Hematopoietic multipotent progenitor cell treated with erythropoietin and hydrocortisone succinate and interleukin-3 and kit ligand, for 17 days (in vitro differentiated cells): ENCODE measurements at places on chromosomes 7 and 10.

- no peak for DNase-seq
Measured at GRCh38 chr7:121167971-121168370, 160.8 kb upstream of the WNT16 start.

DNA sequence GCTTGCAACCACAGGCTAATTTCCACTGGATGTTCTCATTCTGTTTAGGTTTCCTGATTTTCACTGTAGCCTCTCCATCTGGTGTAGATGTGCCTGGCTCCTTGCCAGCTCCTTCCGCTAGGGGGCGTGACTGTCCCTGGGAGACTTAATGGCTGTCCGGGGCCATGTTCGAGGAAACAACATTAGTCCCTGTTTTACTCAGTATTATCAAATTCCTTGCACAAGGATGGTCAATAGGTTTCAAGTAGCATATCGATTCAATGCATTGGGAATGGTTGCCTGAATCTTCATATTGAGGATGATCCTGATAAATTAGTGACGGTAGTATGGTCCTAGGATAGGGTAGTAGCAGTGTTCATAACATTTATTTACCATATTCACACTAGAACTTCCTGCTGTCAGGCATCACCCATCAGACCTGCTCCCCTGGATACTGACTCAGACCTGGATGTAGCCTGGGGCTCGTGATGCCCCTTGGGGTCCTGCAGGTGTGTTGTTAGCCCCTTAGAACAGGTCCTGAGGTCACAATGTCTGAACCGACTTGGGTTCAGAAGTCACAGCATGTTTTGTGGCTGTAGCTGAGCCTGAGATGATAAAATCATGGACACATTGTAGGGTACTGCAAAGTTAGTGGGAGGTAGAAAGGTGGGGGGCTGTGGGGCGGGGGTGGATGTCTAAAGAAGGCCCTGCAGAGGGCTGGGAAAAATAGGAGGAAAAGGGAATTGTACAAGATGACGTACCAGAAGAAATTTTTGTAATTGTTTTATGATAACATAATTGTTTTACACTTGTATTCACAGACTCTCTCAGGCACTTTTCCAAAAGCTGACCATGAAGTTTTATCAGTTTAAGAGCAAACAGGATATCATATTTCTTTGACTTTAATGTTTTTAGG, 8.9 kb upstream of the EXOC6 start:
- DNase-seq: peak; percentile 56

DNA sequence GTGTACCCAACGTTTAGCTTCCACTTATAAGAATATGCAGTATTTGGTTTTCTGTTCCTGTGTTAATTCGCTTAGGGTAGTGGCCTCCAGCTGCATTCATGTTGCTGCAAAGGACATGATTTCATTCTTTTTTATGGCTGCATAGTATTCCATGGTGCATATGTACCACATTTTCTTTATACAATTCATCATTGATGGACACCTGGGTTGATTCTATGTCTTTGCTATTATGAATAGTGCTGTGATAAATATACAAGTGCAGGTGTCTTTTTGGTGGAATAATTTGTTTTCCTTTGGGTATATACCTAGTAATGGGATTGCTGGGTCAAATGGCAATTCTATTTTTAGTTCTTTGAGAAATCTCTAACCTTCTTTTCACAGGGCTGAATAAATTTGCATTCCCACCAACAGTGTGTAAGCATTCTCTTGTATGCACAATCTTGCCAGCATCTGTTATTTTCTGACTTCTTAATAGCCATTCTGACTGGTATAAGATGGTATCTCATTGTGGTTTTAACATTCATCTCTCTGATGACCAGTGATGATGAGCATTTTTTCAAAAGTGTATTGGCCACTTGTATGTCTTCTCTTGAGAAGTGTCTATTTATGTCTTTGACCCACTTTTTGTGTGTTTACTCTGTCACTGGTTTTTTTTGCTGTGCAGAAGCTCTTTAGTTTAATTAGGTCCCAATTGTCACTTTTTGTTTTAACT, 72.5 kb upstream of the CC2D2B start:
- DNase-seq: no peak

GRCh38 chr7:33111614-33112013, 2.4 kb upstream of the RP9 start:
- no peak for DNase-seq

DNA sequence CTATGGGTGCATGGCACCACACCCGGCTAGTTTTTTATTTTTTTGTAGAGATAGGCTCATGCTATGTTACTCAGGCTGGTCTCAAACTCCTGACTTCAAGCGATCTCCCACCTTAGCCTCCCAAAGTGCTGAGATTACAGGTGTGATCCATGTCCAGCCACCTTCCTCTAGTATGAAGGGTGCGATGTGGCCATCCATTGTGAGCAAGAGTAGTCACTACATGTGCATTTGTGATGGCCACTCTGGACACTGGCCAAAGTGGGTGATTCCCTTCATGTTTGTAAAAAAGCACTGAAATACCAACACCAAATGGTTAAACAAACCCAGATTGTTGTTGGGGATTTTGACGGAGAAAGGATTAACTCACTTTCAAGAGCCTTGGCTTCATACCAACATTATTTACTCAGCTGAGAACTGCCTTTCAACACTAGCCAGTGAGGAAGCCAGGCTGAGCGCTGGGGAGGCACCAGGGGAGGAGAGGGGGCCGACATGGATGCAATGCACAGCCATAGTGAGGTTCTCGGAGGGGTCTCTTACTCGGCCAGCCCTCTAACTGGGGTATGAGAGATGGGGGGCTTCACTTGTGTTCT, 198.1 kb upstream of the LYZL2 start:
- DNase-seq: no peak

DNA sequence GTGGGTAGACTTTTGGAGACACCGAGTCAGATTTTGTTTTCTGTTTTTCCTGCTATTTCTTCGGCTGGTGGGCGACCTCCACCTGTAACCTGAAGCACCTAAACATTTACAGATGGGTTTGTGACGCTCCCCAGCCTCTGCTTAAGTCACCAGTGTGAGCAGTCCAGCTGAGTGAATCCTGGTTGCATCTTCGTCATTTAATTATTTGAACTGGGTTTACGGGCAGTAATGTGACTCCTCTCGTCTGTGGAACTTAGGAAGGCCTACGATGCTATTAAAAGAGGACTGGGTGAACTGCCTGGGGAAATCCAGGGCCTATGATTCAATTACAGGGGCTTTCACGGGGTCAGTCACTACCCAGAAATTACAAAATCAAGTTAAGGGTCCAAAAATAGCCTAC, 52.5 kb downstream of the WNT2 start:
- DNase-seq: no peak

GRCh38 chr10:21732067-21732772, 198.2 kb downstream of the MLLT10 start:
- peak; percentile 59 for DNase-seq

DNA sequence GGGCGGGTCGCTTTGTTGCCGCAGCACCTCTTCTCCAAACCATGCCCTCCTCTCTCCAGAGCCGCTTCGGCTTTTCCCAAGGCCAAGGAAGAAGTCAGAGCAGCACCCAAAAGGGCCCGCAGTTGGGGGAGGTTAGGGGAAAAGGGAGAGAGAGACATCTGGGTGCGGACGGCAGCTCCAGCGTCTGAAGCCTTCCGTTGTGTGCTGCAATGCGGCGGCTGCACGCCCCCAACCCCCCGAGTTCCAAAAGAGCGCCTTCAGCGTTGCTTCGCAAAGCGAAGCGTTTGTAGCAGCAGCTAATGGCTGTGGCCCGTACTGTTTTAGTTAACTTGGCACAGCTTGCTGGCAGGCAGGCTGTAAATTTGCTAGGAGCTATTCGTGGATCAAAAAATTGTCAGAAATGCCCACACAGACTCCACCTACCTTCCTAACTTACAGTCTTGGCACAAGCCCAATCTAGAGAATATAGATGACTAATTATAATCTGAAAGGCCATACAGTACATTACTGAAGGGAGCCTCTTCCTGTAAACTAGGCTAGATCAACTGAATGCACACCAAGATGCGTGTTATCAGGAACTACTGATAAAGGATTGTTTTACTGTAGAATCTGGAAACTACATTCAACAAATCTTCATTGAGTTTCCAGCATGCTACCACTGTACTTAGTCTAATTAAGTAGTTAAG, 1.1 kb upstream of the KBTBD2 start:
- peak; percentile 86 for DNase-seq

DNA sequence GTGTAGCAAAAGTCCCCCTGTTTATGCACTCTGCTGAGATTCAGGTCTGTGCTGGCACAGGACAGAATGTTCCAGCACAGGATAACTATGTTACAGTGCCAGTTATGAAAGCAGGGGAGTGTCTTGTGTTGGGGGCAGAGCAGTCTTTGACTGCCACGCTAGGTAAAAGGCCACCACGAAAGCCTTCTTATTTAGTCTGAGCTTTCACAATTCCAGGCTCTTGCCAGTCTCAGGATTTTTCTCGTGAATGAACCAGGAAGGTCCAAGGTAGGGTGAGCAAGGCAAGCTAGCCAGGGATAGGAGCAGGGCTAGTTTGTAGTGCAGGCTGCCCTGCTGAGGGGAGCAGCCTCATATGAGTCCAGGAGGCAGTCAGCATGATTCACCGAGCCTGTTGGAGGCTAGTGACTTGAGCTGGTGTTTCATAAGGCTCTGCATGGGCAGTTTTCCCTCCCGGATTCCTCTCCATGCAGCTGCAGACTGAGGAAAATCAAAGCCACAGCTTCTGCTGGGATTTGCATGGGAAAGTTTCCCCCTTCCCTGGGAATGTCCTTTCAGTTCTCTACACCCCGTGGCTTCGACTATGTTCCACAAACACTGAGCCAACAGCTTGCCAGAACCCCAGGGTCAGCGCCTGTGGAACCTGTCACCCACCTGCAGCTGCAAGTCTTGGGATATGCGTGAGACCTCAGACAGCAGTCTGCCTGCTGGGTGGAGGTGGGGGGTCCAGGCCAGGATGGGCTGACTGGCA, 112.3 kb downstream of the JCAD start:
- DNase-seq: no peak

GRCh38 chr7:54811041-54811845, 52.2 kb upstream of the SEC61G start:
- no peak for DNase-seq

- no peak for DNase-seq
Measured at GRCh38 chr7:2638224-2638991, 6.6 kb downstream of the TTYH3 start.

- DNase-seq: no peak
Measured at GRCh38 chr7:97116308-97116707, 1.2 kb upstream of the SDHAF3 start.

DNA sequence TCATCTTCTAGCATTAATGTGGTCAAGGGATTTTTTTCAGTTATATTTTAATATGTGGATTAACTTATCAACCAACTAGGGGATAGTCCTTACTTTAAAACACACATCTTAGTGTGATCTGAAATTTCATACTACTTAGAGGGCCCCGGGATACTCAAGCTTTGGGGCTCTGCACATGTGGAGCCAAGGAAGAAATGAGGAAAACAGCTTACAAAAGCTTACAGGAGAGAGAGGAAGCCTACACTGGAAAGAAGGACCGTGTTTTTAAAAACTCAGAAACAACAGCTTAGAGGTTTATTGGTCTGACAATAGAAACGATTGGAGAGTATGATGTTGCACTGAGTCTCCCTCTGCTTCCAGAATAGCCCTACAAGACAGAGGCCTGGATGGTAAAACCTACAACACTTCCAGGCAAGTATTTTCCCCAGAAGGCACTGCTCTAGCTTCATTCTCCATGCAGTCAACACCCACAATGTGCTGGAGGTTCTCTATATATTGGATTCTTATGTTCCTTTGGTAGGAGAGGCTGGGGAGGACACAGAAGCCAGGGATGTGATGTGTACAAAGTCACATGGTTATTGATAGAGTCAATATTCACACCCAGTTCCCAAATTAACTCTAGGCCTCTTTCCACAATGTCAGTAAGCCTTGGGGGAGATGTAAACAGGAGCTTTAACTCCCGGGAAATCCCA, 47.3 kb downstream of the JCAD start:
- DNase-seq: no peak

DNA sequence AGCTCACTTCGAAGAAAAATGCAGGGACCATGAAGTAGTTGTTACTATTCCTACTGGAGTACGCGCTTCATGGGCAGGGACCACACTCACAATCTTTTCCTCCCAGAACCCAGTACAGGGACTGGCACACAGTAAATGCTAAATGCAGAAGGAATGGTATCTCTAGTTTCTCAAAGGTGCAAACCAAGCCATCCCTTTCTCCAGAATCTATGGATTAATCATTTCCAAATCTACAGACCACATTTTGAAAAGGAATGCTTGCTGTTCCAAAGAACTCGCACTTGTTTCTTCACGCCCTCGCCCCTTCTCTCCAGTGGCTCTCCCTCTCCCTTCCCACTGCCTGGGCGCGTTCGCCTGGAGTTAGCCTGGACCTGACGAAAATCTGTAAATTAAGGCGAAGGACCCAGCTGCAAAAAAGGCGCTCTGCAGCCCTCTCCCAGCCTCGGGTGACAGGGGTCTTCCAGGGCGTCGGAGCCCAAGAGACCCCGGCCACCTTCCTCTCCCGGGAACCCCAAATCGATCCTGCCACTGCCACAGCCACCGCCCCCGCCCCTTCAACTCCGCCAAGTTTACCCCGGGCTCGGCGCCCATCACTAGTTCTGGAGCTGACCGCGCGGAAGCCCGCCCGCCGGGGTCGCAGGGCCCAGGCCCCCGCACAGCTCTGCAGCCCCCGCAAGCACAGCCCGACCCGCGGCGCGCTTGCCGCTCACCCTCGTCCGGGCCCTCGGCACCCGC, 527 bp downstream of the PDIA4 start:
- DNase-seq: no peak

DNA sequence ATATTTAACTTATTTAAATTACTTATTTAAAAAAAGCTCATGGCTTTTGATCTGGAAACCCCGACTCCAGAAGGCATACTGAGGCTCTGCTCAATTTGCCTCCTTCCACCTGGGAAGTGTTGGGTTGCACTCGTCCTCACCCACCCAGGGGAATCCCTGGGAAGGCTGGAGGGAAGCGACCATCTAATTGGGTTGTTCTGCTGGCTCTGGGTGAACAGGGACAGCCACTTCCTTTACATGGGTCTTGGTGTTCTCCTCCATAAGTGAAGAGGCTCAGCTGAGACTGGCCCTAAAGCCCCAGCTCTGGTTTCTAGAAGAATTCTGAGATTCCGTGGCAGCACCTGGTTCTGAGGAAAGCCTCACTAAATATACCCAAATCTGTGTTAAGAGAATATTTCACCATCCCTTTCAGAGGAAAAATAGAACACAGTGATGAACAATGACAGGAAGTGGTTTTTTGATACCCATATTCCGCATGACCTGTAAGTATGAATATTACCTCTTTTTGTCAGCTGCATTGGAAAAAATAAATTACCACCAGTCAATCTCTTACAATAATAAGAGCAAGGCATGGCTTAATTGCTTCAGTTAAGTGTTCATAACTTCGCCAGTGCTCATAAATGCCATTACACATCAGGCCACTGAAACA, 131.1 kb upstream of the SHH start:
- DNase-seq: no peak
